ENCODE measurements at places on chromosomes 3 and 15.

DNA sequence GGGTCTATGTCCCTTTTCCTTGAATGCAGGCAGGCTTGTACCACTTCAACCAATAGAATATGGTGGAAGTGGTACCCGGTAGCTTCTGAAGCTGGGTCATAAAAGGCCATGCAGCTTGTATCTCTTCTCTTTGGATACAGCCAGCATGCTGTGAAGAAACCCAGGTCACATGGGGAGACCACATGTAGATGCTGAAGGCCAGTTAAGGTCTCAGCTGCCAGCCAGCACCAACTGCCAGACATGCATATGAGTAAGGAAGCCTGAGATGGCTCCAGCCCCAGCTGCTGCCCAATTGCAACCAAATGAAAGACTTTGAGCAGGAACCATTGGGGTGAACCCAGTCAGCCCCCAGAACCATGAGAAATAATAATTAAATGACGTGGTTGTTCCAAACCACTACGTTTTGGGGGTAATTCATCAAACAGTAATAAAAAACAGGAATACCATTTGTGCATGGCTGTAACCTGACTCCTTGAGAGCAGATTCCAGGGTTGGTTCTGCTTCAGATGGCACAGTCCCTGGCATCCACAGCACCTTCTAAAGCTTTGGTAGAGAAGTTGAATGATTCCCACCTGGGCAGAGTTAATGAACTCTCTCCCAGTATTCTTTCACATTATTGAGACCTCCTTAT is 3.8 kb downstream of the RBP2 start:
- DNase-seq: no peak

DNA sequence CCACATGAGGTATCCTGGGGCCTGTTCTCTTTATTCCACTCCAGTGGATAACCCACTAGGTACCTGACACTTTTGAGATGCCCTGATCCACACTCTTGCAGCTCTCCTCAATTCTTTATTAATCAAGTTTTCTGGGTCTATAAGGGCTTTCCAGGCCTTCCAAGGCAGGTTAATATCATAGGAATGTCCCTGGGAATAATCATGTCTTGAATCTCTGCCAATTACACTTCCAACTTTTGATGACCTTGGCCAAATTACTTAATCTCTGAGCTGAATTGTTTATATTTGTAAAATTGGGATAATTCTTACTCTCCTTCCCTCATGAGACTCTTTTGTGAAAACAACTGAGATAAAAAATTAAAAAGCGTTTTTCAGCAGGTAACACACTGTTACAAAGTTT is 881.7 kb downstream of the MCTP2 start:
- no peak for DNase-seq

DNA sequence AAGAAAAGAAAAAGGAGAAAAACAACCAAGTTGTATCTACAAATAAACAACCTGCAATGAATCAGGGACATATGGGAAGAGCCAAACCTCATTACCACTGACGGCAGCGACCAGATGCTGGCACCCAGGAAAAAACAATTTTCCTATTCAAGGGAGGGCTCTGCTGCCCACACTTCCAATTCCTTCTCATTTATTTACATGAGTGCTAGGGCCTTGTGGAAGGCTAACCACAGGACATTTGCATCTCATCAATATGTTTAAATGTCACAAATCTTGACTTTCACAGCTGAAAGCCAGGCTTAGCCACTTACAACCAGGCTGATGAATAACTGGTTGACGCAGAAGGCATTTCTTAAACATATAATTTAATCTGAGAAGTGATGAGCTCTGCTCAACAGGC is 36.0 kb downstream of the RFTN1 start:
- DNase-seq: no peak

- no peak for DNase-seq
These were observed 177.0 kb upstream of the NECTIN3 start for GRCh38 chr3:110894574-110894973.

- DNase-seq: no peak
These were observed 14.1 kb downstream of the FXR1 start for GRCh38 chr3:180926526-180926925.

DNA sequence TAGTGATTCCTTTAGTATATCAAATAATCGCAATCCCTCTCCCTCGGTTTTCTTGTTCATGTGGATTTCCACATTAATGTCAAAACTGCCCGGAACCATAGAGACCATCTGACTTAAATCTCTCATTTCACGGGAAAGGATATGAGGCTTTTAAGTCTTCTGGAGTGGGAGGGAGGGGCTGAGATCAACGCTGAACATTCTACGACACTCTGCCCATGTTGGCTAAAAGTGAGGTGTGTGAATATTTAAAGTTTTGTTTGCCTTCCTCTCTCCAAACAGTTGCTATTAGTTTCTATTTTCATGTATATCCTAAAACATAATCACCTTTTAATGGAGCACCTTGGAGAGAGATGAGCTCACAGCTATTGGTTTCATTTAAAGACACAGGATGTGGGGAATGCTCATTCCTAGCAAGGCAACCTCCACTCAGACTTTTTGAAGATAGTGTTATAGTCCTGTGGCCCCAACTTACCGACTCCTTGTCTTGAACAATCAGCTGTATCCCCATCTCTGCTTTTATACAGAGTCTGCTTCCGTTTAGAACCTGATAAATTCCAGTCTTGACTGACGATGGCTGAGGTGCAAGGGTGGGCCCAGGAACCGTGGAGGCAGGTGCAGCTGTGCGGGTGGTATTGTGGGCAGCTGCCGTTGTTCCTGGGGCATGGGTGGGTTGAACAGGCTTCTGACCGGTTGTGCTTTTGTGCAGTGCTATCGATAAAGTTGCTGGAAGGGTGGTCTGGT is 9.2 kb downstream of the LAMP3 start:
- DNase-seq: no peak

DNA sequence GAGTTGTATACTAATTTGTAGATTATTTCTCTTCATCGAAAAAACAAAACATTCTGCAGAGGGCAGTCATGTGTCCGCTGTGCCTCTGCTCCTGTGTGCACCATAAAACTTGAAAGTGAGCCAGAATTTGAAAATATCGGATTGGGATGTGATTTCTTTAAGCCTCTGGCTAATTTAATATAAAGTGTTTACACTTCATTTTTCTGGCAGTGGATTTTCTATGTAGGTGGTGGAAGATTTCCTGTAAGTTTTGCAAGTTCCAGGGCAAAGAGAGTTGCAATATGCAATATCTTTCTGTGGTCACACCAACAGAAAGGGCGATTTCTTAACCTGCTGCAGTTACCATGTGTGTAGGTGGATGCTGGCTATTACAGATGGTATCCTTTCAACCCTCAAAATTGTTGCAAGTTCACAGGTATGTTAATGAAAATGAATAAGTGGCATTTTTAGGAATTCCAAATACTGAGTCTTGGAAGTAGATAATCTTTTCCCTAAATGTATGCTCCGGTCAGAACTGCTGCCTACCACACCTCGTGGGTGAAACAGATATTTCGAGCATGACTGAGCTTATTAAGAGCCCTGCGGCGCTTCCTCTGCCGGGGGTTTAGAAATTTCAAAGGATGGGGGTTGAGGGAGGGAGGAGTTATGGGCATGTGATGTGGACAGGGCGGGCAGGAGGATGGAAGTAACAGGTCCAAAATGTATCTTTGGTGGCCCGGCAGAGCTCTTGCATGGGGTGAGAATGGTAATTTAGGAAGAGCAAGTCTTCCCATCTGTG is 134.0 kb downstream of the PGPEP1L start:
- DNase-seq: no peak

- DNase-seq: no peak
These were observed 12.1 kb upstream of the DNAJC13 start for GRCh38 chr3:132405188-132405587.

DNA sequence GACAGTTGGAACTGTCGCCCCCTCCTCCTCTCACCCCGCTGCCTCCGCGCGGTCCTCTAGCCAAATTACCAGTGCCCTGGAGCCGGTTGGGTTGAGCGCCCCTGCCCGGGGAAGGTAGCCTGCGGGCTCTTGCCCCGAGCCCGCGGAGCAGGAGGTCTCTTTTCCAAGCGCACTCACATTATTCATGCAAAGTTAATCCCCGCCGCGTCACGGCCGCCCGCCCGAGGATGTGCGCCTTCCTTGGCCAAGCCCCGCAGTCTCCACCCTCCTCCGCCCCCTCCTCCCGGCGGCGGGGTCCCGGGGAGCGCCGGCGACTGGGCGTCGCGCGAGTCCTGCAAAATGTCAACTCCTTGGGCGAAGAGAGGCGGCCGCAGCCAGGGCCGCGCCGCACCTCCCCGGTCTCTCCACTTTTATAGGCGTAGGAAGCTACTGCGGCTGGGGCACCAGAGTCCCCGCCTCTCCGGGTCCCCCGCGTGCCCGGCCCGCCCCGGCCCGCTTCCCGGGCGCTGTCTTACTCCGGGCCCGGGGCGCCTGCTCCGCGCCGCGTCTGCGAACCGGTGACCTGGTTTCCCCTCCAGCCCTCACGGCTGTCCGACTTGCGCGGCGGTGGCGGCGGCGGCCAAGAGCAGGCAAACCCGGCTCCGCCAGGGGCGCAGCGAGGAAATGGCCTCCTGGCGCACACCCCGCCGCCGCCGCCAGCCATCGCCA is at the start of gene THRB:
Gene THRB (minus strand): TSS at position 233 of the 708 bp plus-strand sequence.
- DNase-seq: no peak

All from SK-N-MC (cell line).